NCI-H1105 (cell line): ENCODE measurements at places on chromosomes 2 and 18.

GRCh38 chr2:173806761-173807160, 158.4 kb downstream of the SP3 start:
- no peak for DNase-seq

DNA sequence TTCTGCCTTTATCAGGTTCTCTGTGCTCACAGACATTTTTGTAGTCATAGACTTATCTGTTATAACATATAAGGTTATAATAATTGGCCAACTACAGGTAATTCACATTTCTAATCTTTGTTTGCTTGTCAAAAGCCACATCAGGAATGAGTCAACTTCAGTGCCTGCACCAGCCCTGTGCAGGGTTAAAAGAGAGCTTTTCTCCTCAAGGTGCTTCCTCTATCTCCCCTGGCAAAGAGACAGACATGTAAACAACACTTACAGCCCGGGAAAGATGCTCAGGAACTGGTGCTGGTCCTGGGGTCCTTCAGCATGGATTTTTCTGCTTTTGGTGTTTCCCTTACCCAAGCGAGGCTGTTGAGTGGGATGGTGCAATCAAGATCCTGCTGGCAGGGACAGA, 7.7 kb upstream of the EHD3 start:
- no peak for DNase-seq

DNA sequence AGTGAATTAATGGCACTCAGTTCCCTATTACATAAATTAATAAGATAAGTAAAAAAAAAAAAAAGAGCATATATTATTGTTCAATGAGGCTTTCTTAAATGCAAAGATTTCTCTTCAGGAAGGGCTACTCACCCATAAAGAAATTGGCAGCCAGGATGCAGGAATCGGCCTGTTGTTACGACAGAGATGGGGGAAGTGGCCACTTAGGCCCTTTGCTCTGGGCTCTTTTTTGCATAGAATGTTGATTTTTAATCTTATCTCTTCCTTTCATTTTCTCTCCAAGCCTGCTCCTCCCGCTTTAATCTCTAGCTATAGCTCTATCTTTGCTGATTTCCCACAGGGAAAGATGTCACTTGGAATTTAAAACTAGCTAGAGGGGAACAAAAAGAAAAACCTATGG, 391.8 kb upstream of the CRIM1 start:
- no peak for DNase-seq

- no peak for DNase-seq
These were observed 448.6 kb downstream of the BCL11A start for GRCh38 chr2:60104514-60105505.

- peak; percentile 75 for DNase-seq
These were observed 543.0 kb upstream of the TNP1 start for GRCh38 chr2:217402761-217403383.

DNA sequence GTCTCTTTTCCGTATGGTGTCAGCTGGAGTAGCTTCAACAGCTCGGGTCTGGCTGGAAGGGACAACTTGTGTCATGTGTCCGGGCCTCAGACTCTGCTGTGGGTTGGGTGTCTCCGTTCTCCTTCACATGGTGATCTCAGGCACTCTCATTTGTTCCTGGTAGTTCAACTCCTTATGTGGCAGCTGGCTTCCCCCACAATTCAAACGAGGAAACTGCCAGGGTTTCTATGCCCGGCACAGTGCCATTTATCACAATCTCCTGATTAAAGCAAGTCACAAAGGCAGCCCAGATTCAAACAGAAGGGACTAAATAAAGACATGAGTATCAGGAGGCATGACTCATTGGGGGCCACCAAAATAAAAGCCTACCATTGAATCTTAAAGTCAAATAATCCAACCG, 22.7 kb downstream of the MRO start:
- no peak for DNase-seq

GRCh38 chr18:55354795-55355194, 233.2 kb downstream of the TCF4 start:
- DNase-seq: no peak

DNA sequence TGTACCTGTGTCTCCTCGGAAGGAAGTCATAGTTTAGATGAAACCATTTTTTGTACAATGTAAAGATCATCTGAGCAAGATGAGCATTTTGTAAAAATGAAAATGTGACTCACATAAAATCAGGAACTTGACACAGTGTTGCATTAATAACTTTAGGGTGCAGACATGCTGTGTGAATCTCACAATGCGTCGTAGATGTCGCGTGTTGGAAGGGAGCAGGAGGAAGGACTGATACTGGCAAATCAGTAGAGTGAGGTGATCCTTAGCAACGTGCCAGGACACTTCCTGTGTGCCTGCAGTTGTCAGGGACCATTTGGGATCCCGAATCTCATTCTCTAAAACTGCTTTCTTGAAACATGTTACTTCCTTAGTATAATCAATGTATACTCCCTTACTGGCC, 103.1 kb downstream of the SH3BP4 start:
- no peak for DNase-seq

GRCh38 chr2:239328351-239329191, 72.2 kb downstream of the HDAC4 start:
- no peak for DNase-seq

DNA sequence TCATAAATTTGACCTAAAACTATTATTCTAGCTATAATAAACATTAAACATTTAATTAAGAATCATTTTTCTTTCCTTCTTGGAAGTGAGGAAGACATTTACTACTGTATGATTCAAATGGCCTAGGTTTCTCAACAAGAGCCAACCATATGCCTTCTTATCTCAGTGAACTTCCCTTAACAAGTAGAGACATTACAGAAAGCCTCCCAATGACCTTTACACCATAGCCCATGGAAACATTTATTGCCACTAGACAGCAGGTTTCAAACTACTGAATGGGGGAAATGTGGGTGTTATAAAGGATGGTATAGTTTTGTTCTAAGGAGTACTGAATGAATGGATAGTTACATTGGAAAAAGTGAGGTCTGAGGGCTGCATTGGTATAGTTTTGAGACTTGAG, 349.4 kb upstream of the SPRED2 start:
- DNase-seq: no peak

- no peak for DNase-seq
These were observed 56.7 kb upstream of the ZDBF2 start for GRCh38 chr2:206217743-206218142.

DNA sequence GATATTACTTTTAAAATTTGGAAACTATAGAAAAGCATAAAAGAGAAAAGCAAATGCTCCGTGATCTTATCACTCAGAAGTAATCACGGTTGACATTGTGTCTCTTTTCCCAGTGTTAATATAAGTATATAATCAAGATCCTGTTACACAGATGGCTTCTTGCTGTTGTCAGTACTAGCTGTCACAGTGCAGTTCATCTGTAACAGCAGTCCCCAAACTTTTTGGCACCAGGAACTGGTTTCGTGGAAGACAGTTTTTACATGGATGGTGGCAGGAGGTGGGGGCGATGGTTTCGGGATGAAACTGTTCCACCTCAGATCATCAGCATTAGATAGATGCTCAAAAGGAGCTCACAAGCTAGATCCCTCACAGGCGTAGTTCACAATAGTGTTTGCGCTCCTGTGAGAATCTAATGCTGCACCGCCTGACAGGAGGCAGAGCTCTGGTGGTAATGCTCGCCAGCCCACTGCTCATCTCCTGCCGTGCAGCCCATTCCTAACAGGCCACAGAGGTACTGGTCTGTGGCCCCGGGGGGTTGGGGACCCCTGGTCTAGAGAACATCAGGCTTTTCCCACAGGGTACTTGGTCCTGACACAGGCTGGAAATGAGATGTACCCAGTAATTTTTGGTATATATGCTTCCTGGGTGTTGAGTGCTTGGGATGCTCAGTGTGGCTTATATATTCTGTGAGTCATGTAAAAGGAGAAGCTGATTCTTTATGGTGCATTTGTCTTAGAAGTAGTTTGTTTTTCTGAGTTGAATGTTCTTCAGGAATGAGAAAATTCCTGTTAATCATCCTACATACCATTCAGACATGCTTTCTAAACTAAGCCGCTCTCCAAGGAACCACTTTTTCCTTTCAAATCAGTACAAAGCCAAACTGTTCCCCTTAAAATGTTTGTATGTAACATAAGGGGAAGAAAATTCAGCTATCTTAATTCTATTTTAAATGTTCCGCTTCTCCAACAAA, 121.8 kb downstream of the NCK2 start:
- no peak for DNase-seq

- no peak for DNase-seq
These were observed 683.0 kb downstream of the DSC3 start for GRCh38 chr18:30359521-30359920.

DNA sequence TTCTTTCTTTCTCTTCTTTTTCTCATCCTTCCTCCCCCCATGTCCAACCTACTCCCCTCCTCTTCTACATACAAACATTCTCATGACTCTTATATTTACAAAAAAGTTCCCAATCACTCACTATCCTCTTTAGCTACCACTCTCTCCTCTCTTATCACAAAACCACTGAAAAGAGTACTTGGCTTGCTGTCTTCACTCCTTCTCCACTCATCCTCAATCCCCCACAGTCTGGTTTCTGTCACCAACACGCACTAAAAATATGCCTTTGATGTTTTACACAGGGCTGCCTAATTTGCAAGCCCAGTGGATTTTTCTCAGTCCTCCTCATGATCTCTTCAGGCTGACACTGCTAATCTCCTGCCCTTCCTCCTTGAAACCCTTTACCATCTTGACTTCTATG, 159.5 kb downstream of the TNS1 start:
- no peak for DNase-seq

DNA sequence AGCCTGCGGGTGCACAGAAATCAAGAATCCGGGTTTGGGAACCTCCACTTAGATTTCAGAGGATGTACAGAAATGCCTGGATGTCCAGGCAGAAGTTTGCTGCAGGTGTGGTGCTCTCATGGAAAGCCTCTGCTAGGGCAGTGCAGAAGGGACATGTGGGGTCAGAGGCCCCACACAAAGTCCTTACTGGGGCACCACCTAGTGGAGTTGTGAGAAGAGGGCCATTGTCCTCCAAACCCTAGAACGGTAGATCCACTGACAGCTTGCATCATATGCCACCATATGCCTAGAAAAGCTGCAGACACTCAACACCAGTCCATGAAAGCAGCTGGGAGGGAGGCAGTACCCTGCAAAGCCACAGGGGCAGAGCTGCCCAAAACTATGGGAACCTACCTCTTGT, 833.0 kb downstream of the TMEM182 start:
- DNase-seq: no peak

DNA sequence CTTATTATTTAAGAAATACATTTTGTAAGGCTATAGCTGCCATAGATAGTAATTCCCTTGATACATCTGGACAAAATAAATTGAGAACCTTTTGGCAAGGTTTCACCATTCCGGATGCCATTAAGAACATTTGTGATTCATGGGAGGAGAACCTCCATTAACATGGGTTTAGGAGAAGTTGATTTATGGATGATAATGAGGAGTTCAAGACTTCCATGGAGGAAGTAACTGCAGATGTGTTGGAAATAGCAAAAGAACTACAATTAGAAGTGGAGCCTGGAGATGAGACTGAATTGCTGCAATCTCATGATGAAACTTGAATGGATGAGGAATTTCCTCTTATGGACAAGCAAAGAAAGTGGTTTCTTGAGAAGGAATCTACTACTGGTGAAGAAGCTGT, 17.3 kb downstream of the PHLPP1 start:
- no peak for DNase-seq
